ENCODE measurements at places on chromosomes 2 and 18.

DNA sequence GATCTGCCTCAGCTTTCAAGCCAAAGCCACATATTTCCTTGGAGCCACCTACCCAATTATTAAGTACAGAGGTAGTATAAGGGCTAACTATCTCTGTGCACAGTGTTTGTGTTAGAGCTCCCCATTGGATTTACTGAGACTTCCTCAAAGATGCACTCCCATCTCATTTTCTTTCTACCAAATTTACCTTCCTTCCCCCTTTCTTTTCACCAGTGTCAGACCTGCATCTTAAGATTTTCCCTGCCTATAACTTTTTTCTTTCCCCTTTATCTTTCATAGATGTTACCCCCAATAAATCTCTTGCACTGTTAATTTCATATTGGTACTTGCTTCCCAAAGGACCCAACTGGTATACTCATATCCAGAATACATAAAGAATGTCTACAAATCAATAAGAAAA, 5.9 kb upstream of the REL start:
- DNase-seq, result no peak

- no peak for DNase-seq
Measured at GRCh38 chr2:215573496-215573895, 137.6 kb upstream of the FN1 start.

DNA sequence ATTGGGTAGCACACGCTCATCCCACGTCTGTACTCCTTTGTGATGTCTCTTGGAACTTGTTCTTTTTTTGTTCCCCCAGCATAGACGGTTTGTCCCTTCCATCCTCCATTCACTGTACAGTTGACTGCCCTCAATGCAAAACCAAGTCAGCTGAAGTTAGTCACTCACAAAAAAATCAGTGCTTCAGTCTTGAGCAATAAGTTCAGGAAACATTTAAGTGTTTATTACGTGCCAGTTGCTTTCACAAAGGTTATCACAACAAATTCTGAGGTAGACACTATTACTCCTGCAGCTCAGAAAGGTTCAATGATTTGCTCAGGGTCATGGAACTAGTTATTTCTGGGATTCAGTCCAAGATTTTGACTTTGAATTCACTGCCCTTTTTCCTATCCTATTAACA, 102.2 kb downstream of the PDE1A start:
- DNase-seq, result no peak

DNA sequence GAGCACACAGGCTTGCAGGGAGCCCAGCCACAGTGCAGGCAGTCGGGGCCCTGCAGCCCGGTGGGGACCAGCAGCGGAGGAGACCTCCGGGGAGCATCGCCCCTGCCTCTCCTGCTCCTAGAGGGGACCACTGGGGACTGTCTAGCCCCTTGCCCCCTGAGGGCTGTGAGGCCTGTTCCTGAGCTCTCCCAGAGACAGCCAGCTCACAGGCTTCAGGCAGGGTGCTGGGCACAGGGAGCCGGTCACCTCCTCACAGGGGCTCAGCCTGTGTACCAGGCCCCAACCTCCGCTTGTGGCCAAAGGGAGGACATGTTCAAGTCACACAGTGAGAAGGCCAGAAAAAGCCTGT, 3.5 kb upstream of the NMUR1 start:
- no peak for DNase-seq

- DNase-seq, result peak; percentile 96
Measured at GRCh38 chr2:38178556-38179419, 102.8 kb upstream of the CYP1B1 start.

DNA sequence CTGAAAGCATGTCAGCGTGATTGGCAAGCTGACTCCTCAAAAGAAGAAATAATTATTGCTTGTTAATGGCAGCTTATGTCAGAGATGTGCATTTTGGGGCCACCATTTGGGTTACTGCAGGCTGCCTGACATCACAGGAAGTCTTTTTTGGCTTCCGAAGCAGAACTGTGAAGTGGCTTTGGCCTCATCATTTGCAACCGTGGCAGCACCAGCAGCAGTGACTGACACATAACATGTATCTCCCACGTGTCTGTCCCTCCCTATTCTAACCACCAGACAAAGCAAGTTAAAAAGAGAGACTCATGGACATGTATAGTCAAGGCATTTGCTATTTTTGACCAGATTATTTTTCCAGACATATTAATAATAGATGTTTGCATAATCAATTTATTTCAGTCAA, 488.7 kb upstream of the ACVR2A start:
- no peak for DNase-seq

- DNase-seq, result no peak
Measured at GRCh38 chr2:187475499-187476248, 27.6 kb upstream of the CALCRL start.

DNA sequence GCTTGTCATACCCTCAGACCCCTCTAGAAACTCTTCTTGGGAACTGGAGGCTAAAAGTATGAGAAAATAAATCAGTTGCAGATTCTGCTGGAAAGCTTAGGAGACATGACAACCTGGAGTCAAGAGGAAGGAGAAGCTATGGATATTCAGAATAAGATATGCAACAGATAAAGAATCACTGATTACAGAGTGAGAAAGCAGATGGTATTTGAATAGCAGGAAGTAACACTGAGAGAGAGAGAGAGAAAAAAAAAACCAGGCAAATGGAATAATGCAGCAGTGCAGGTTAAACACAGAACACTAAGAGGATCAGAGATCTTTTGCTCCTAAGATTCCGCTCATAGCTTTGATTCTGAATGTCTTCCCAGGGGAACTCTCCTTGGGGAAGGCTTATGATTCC, 1284.1 kb upstream of the NXPH2 start:
- DNase-seq, result no peak

DNA sequence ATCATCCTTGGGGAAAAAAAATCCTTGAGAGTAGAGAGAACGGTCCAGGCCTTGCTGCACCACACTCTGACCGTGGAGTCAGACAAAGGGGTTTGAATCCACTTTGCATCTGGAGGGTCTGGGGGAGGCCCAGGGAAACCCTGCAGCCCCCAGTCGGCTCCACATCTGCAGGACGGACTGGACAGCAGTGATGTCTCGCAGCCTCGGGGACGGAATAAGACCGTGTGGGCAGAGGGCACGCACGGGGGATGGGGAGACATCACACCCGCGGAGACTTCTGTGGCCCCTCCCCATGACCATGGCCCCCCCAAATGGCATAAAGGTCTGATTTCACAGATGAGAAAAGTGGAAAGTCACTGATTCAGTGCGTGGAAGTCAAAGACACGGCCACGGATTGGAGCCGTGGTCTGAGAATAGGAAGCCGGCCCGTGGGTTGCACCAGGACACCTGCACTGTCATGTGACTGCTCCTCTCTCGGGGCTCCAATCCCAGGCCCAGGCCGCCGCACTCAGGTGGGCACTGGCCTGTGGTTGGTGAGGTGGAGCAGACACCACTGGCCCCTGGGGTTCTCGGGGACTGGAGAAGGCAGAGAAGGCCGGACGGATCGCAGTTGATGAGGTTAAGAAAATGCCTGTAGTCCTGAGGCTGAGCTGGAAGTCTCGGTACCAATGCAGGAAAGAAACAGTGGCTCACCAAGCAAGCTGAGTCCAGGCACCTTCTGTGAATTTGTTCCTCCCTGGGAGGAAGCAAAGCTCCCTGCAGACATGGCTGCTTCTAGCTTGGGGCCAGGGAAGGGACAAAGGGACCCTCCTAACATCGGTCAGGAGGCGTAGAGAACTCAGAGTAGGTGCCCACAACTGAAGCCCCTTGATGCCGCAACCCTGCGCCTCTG, 61.8 kb downstream of the RTP5 start:
- DNase-seq, result no peak

DNA sequence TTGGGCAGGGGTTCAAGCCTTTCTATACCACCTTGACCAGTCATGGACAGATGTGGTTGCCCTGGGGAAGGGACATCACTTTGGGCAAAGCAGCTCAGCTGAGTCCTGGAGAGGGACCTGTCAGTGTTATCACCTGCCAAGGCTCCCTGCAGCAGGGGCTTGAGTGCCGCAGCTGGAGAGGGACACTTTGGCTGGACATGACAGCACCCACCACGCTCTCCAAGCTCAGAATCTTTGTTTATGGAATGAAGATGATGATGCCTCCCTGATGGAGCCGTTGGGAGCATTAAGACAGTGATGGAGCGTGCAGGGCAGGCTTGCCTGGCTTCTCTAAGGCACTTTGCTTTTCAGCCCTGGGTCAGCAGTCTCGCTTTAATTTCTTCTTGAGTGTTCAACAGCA, 4.3 kb upstream of the TFCP2L1 start:
- DNase-seq, result no peak

- no peak for DNase-seq
Measured at GRCh38 chr18:370751-371608, 103.1 kb upstream of the THOC1 start.

DNA sequence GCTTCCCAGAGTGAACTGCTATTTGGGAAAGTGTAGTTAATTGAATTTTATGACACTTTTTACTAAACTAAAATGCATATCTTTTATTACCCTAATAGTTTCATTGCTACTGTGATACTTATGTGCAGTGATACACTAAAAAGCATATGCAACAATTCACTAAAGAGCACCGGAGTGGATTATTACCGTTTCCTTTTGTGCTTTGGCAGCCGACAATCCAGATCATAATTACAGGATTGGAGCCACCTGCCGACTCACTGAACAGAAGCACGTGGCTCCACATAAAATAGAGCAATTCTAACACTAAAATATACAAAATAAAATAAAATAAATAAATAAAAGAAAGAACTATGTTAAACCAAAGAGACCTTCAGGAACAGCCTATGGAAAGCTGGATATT, 583.4 kb downstream of the NRXN1 start:
- no peak for DNase-seq

GRCh38 chr2:20222014-20222768, 2.7 kb downstream of the SDC1 start:
- no peak for DNase-seq

GRCh38 chr2:69428981-69429380, 8.3 kb downstream of the NFU1 start:
- no peak for DNase-seq

DNA sequence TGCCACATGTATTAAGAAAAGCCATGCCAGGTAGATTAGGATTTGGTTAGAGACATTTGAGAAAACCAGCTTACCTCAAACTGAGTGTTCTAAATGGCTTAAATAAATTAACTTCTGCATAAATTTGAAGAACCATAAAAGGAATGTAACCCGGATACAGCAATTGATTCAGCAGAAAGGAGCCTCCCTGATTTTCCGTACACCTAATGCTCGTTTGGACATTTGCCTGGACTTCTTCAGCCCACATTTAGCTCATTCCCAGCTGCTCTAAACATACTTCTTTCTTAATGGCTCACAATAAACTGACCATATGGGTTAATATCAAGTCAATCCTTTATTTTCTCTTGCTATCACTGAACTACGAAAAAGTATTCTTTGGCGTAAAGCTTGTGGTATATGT, 392.4 kb downstream of the ZNF516 start:
- no peak for DNase-seq

DNA sequence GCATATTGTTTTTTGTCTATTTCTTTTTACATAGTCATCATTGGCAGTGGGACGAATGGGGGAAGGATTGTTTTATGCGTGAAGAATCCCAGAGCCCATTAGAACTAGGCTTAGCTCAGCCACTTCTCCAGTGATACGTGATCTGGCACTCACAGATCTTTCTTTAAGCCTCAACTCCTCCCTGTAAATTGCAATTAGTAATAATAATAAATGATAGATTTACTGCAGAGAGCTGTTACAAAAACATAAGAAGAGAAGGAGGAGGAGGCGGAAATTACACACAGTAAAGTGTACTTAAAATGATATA, 629.3 kb downstream of the NRXN1 start:
- no peak for DNase-seq

- no peak for DNase-seq
Measured at GRCh38 chr2:231535961-231536360, 5.7 kb upstream of the NMUR1 start.

DNA sequence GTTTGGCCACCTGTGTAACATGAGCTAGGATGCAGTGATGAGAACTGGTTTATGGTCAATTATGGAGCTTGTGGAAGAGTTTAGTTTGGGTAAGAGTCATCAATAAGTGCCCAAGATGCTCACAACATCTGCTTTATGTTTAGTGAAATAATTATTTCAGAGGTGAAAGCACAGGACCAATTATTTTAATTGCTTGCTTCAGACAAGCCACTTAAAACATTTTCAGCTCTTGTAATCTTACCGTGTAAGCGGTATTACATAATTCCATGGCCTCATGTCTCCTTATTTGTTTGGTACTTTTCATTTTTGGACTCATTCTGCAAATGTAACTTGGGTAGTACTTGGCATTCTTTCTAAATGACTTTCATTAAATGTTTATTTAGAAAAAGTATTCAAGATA, 5.4 kb downstream of the B3GNT2 start:
- no peak for DNase-seq

DNA sequence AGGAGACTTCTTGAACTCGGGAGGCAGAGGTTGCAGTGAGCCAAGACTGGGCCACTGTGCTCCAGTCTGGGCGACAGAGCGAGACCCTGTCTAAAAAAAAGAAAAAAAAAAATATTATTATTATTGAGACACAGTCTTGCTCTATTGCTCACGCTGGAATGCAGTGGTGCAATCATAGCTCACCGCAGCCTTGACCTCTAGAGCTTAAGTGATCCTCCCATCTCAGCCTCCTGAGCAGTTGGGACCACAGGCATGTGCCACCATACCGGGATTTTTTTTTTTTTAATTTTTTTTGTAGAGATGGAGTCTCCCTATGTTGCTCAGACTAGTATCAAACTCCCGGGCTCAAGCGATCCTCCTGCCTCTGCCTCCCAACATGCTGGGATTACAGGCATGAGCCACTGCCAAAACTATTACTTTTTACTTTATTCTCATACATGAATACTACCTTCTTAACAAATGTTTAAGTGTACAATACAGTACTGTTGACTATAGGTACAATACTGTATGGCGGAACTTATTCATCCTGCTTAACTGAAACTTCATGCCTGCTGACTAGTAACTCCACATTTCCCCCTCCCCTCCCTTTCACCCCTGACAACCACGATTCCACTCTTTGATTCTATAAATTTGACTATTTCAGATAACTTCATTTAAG, 15.5 kb downstream of the FBXO11 start:
- no peak for DNase-seq

DNA sequence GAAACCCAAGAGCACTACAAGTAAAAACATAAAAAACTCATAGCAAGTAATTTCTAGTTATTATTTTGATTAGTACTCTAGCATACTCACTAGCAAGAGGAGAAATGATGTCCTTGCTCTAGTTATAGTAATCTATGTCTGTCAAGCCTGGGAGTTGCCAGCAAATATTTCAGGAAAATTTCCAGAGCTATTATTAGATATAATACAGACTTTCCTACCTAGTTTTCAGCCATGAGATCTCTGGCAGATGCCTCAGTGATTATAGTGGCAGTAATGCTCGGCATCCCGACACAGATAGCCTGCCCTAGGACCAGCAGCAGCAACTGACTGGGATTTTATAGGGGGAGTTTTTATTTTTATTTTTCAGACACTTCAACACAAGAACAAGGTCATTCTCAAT, 224.4 kb downstream of the ZNF385B start:
- DNase-seq, result no peak

GRCh38 chr18:47531717-47532116, 280.3 kb upstream of the SKOR2 start:
- no peak for DNase-seq
